ENCODE measurements at places on chromosomes 5 and 9. TPM values are rescaled to one million over a fixed set of nuclear protein-coding genes. Genes with fewer than 3 reads are reported as not detected.

PAIP2 gene
- 28.5 TPM for total RNA-seq

FAM53C gene
- 37.5 TPM for total RNA-seq

GMCL2 gene
- total RNA-seq, result not detected

FOXD4 gene
- 0.73 TPM for total RNA-seq

DNAI1 gene
- not detected for total RNA-seq
